MV-4-11 (cell line): ENCODE measurements at places on chromosomes 4 and X.

DNA sequence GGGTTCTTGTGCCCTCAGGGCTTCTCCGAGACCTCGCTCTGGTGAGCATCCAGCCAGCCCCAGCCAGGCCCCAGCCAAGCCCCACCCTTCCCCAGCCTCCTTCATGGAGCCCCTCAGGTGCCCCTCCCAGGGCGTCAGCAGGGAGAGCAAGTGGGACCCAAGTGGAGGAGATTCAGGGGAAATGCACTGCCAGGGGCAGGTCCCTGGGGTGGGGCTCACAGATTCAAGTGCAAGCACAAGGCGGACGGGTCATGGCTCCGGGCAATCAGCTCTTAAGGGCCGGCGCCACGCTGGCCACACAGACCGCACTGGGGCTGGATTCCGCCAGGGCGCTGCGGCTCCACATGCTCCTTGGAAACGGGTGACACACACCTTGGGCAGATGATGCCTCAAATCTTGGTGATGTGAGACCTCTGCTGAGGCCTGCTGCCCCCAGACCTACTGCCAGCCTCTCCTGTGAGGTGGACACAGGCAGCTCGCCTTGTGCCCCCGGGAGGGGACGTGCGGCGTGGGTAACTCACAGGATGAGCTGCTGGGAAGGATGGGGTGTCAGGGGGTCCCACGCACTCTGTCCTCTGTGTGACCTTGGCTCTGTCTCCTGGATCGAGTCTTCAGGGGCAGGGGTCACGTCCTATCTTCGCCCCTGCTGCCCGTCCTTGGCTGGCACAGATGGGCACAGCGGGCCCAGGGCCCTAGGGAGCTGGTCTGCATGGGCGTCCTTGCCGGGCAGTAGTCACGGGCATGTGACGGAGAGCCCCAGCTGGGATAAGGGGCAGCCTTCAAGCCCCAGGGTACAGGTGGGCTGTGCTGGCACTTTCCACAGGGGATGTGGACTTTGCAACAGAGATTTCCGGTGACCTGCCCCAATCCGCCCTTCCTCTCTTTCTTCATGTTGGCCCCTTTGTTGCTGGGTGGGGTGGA, 17.1 kb downstream of the NAT8L start:
- no peak for DNase-seq

- DNase-seq = no peak
Observed at GRCh38 chr4:38832624-38833528, 23.7 kb downstream of the TLR6 start.

DNA sequence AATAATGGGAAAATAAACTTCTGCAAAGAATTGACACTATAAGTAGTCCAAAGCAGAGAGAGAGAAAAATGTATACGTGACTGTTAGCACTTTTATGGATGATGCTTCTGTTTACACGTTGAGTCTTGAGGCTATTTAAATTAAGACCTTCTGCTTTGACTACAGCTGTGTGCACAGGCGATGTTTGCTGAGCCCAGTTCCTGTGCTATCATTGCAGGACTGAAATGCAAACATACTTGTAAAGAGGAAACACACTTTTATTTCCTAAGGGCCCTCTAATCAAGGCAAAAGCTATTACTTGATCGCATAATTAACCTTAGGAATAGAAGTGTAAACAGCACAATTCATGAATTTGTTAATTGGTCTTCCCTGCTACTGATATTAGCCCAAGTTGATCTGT, 226.9 kb downstream of the FBXW7 start:
- no peak for DNase-seq

- DNase-seq = no peak
Observed at GRCh38 chr4:127417885-127418535, 214.7 kb upstream of the INTU start.

DNA sequence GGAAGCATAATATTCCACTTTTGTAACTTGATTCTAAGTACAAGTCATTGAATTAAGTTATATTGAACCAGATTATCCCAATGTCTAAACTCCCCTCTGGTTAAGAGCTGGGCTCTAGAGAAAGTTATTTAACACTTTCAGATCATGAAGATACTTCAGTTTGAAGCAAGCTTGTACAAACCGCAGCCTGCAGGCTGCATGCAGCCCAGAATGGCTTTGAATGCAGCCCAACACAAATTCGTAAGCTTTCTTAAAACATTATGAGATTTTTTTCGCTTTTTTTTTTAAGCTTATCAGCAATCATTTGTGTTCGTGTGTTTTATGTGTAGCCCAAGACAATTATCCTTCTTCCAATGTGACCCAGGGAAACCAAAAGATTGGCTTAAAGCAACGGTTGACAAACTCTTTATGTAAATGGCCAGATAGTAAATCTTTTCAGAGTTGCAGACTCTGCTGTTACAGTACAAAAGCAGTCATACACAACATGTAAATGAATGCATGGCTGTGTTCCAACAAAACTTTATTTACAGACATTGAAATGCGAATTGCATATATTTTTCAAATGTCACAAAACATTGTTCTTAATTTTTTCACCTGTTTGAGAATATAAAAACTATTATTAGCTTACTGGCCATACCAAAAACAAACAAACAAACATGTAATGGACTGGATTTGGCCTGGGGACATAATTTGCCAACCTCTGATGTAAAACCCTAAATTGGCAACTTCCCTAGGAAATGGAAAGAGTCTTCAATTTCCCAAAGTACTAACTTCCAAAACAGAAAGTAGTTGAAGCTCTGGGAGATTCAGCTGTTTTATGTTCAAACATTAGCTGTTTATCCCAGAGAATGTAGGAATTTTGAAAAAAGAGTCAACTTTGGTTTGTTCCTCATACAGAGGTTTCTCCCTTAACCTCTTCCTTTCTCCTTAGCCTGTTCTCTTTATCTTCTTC, 201.1 kb upstream of the MBNL3 start:
- no peak for DNase-seq

GRCh38 chr4:123849495-123849894, 452.9 kb downstream of the SPRY1 start:
- no peak for DNase-seq

DNA sequence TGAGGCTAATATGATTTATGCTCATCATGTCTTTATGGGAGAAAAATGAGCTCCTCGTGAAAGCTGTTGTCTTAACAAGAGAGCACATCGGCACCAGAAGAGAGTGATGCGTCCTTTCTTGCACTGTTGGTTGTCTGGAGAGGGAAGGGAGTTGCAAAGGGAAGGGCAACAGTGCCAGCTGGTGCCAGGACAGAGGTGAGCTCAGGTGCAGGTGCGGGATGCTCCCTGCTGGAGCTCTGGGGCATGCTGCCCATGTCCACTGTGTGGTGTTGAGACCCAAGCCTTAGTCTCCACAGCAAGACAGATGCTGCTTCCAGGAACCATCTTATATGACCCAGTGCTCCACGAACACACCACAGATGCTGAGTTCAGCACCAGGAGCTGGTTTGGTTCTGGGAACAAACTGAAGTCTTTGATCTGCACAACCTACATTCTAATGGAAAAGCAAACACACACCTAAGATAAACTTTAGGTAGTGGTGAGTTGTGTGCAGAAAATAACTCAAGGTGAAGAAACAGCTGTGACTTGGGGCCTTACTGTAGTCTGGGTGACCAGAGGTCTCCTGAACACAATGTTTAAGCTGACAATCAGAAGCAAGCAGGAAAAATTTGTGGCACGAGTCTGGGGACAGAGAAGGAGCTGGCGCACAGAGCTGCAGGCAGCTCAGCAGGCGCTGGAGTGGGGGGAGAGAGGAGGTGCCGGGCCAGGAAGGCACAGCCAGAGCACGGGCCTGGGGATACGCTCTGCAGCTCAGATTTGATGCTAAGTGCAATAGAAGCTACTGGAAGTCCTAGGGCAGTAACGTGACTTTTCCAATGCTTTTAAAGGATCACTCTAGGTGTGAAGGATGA, 73.2 kb downstream of the HAUS3 start:
- DNase-seq = no peak
